Left cardiac atrium (tissue), 4 donors: ENCODE measurements at places on chromosomes 11 and 22. TPM values are rescaled to one million over a fixed set of nuclear protein-coding genes. Genes with fewer than 3 reads are reported as not detected.

The NLRP14 gene
- total RNA-seq, result not detected

The MUC2 gene
- total RNA-seq, result 0.26 TPM

The GAL gene
- total RNA-seq, result not detected

The BIK gene
- total RNA-seq, result not detected

The PNPLA5 gene
- not detected for total RNA-seq

The C22orf39 gene
- total RNA-seq, result 48.0 TPM

The MS4A6E gene
- not detected for total RNA-seq

The KRTAP5-2 gene
- not detected for total RNA-seq

The SYT7 gene
- total RNA-seq, result 36.7 TPM

The RIC3 gene
- 12.5 TPM for total RNA-seq

The PAMR1 gene
- total RNA-seq, result 17.6 TPM

The APOL6 gene
- total RNA-seq, result 23.0 TPM

The SLC16A8 gene
- 0.27 TPM for total RNA-seq

The NCAM1 gene
- 150 TPM for total RNA-seq

The PRG3 gene
- not detected for total RNA-seq

The MMP10 gene
- not detected for total RNA-seq

The TRIM29 gene
- 0.50 TPM for total RNA-seq

The CCDC90B gene
- 25.9 TPM for total RNA-seq

The SMIM35 gene
- total RNA-seq, result not detected

The FUT4 gene
- 3.2 TPM for total RNA-seq

The CHADL gene
- 7.7 TPM for total RNA-seq

The SLN gene
- total RNA-seq, result 669 TPM

The KRTAP5-1 gene
- not detected for total RNA-seq

The MYEOV gene
- total RNA-seq, result 0.16 TPM

The CLMP gene
- total RNA-seq, result 38.6 TPM

The DLAT gene
- 98.7 TPM for total RNA-seq
